ENCODE measurements at places on chromosomes 2 and 18.

DNA sequence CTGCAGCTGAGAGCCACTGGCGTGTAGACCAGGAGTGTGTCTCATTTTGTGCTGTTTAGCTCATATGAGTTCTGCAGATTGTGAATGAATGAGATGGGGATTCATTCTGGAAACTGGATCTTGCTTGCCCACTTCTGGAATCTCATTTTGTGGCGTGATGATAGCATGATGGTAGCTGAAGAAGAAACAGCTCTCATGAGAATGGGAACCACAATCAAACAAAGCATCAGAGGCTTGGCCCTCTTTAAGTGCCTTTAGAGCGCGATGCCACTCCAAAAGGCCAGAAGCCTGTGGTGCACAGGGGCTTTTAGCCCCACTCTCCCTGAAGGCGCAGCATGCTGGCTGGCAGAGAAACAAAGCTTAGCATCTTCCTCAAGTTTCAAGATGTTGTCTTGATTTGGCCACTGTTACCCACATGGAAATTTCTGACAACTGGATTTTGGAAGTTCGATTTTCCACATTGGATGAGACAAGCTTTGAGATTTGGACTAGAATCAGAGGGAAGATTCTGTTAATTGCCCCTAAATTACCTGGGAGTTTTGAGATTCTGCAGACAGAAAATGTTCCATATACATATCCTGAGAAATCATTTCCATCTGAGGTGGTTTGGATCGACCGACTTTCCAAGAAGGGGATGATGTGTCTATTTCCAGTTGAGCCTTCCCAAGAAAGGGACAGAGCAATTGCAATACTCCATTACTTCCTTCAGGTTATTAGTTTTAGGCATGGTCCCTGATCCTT, 234.5 kb downstream of the VAPA start:
- DNase-seq: peak; percentile 87

GRCh38 chr2:38201784-38202183, 125.8 kb upstream of the CYP1B1 start:
- DNase-seq: no peak

- DNase-seq: peak; percentile 88
Measured at GRCh38 chr2:27071990-27072830, 756 bp upstream of the OST4 start.

DNA sequence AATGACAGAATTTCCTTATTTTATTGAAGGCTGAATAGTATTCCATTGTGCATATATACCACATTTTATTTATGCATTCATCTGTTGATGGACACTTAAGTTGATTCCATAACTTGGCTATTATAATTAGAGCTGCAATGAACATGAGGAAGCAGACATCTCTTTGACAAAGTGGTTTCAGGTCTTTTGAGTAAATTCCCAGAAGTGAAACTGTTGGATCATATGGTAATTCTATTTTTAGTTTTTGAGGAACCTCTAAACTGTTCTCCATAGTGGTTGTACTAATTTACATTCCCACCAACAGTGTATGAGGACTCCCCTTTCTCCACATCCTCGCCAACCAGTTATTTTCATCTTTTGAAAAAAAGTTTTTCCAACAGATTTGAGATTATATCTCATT, 77.5 kb downstream of the TMEM200C start:
- peak; percentile 43 for DNase-seq

DNA sequence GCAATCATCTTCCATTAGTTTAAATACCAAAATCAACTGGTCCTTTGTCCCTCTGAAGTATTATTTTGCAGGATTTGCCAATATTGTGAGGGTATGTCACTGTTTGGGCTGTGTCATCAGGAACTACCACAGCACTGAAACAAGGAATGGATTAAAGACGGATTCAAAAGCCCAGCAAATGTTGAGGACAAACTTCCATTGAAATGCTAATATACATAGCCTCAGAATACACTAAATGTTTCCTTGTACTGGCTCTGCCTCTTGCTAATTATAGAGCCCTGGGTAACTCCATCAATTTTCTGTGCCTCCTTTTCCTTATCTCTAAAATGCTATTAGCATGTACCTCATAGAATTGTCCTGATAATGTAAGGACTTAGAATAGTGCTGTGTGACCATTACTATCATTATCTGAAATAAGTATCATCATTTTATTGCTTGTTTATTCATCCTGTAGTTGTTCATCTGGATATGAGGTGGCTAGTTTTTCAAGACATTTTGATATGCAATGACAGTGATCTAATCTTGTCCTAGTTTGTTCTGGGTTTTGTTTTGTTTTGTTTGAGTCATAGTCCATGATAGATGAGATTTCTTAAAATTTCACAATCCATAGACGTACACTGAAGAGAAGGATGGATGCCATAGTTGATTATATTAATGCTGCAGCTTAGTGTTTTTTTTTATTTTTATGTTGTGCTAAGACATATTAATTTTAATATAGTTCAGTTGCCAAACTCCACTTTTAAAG, 333.4 kb upstream of the KCNH7 start:
- no peak for DNase-seq

DNA sequence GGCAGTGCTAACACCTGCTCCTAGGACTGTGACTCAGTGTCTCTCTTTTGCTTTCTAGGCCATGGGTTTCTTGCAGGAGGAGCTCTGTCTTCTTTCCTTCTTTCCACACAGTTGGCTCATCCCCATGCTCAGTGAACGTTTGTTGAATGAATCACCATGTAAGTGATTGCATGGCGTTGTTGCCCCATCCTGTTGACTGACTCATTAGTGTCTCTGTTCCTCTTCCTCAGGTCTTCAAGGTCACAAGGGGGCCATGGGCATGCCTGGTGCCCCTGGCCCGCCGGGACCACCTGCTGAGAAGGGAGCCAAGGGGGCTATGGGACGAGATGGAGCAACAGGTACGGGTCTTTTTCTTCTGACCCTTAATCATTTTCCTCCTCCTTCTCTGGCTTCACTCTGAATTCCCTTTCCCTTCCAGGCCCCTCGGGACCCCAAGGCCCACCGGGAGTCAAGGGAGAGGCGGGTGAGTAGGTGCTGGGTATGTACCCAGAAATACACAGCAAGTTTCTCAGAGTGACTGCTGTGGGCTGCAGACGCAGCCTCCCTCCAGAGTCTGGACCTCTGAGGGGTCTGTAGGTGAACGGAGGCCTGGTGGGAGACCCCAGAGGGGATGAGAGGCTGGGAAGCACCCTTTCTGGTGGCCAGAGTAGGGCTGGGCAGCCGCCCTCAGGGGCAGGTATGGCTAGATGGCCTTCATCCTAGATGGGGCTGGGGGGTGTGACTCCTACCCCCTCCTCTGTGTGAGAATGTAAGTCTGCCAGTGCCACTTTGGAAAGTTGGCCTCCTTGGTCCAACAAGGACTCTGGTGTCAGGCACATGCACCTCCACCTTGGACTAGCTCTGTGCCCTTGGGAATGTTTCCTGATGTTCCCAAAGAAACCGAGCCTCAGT, 32.4 kb downstream of the MARCO start:
- no peak for DNase-seq

DNA sequence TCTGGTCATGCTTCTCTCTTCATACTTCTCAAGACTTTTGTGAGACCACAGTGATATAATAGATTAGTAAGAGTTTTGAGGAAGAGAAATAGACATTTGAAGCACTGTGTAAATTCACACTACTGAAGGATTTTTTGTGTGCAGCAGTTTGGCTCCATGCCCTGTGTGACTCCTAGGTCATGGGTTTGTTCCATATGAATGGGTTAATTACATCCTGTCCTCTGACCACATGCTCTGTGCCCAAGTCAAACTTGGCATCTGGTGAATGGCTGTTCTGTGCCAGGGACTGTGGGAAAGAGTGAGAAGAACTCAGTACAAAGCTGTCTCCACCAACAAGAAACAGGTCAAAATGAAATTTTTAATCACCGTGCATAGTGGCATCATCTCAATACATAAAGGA, 304.0 kb downstream of the LNPK start:
- DNase-seq: peak; percentile 25

- DNase-seq: no peak
Measured at GRCh38 chr2:121030523-121030922, 254.5 kb downstream of the TFCP2L1 start.

DNA sequence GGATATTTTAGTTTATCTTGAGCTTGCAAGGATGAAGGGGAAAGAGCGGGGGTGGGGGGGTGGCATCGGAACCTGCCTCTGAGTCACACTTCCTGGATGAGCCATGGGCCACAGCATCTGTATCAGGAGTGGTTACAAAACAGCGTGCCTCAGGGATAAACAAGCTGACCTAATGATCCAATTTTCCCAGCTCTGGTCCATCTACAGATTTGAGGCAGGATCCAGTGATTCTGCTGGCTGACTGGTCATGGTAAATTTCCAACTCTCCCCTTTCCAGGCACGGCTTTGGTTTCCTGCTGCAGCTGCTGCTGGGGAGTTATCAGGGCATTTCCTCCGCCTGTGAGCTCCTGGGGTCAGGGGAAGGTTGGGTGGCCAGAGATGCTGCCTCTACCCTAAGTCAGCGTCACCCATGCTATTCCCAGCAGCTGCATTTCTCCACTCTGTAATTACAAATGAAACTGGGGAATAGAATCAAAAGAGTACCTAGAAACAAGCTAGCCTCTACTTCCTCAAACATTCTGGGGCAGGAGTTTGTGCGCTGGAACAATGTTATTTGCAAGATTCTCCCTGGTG, 4.7 kb upstream of the HPCAL1 start:
- peak; percentile 62 for DNase-seq

- no peak for DNase-seq
Measured at GRCh38 chr18:42268798-42269197, 313.8 kb downstream of the PIK3C3 start.

GRCh38 chr2:127415593-127416505, 2.4 kb upstream of the PROC start:
- no peak for DNase-seq

DNA sequence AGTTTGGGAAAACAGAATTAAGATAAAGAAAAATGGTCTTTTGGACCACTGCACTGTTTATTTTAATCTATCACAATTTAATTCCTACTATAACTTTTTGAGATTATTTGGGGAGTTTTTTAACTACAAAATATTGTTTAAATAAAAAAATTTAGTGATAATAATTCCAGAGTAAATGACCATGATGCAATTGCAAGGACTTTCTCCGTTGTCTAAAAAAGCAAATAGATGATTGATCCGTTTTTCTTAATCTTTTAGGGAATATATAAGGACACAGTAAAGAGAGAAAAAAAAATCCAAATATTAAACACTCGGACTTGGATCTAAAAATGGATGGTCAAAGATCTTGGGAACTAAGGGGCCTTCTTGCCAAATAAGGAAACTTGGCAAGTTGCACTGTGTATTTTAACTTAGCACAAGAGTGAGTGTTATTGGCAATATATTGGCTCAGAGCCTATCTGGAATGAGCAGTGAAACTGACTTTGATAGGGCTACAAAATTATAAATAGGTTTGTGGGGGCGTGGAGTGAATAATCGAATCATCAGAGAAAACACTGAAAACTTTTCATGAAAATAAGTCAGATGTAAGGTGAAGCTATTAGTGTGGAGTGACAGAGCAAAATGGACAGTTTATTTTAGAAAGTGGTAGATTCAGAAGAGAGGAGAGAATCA, 2.0 kb downstream of the MAP3K20 start:
- DNase-seq: peak; percentile 63

DNA sequence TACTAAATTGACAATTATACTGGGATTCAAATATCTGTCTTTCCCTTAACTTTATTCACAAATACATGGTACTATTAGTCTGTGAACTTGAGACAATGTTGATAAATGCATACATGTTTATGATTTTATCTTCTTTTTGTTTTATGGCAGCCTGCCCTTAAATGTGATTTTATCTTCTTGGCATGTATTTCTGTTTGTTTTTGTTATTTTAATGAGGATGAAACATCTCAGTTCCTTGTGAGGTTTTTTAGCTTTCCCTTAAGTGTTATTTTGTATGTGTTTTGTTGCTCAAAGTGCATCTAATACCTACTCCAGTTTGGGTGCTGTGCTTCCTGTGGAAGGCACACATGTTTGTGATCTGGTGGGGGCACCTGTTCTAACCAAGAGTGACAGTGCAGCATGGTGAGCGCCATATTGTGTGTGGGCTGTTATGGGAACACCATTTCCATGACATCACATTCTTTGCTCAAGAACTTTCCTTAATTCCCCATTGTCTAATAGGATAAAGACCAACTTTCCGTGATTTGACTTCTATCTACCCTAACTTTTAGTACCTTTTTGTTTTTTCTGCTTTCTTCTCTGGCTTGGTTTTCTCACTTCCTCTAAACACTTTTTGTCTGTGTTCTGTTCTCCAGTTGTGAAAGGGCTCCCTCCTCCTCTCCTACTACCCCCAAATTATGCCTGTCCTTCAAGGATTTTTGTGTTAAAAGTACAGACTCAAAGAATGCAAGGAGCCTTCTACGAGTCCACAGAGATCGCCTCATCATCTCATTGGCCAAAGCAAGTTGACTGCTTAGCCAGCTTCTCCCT, 162.1 kb upstream of the TTC39C start:
- no peak for DNase-seq

DNA sequence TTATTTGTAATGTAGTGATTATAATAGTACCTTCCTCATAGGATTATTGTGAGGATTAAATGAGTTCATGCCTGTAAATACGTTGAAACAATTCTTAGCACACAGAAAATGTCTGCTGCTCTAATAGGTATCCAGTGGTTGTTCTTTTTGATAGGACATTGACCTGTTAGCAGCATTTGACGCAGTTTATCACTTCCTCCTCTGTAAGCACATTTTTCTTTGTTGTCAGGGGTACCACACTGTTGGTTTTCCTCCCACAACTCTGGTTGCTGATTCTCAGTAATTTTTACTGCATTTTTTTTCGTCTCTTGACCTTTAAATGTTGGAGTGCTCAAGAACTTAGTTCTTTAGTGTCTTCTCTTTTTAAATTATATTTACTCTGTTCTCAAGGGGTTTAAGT, 15.4 kb downstream of the PPM1B start:
- DNase-seq: peak; percentile 21

- DNase-seq: peak; percentile 56
Measured at GRCh38 chr2:9558948-9559381, 3.3 kb upstream of the ADAM17 start.

DNA sequence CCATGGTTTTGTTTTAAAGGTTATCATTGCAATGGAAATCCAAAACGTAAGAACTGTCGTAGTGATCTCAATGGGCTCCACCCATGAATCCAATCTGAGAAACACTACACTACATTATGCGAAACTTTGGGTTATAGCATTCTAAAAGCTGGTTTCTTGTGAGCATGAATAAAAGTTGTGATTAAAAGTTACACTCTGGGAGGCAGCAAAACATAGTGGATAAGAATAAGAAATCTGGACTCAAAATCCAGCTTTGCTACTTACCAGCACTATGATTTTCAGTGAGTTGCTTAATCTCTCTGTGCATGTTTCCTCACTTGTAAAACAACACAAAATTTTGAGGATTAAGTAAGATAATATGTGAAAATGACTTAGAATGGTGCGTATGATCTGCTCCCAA, 25.7 kb upstream of the THOC1 start:
- peak; percentile 72 for DNase-seq

- no peak for DNase-seq
Measured at GRCh38 chr2:120477198-120477597, 131.3 kb downstream of the INHBB start.
